Kasumi-1 (cell line): ENCODE measurements at places on chromosomes 6 and 20.

DNA sequence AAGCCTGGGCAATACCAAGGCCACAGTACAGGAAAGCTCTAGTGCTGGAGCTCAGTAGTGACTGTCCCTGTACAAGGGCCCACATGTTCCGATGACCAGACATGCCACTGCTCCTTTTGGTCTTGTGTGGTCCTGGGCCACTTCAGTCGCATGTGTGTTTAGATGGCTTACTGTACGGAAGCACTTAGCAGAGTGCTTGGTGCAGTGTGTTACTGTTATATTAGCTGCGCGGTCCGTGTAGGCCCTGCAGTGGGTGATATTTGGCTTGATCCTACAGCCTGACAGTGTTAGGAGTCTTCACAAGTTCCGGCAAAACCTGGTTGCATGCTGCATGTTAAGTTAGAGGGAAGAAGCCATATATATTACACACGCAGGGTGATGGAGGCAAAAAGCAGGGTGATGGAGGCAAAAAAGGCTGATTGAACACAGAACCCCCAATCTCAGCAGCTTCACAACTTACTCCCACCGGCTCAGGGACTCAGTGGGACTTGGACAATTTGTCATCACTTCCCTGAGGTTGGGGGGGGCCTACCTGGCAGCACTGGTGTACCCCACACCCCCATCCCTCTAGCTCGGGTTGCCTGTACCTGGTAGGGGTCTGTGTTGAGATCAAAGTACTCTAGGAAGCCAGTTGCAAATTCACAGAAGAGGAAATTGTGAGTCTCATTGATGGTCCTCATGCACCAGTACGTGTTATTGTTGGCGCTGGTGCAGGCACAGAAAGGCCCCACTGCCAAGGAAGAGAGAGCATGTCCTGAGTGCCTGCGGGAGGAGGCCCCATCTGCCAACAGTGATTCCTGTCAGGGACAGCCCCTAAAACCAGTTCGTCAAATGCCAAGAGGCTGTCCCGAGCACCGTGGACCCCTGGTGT, 122.6 kb downstream of the SULF2 start:
- no peak for DNase-seq

DNA sequence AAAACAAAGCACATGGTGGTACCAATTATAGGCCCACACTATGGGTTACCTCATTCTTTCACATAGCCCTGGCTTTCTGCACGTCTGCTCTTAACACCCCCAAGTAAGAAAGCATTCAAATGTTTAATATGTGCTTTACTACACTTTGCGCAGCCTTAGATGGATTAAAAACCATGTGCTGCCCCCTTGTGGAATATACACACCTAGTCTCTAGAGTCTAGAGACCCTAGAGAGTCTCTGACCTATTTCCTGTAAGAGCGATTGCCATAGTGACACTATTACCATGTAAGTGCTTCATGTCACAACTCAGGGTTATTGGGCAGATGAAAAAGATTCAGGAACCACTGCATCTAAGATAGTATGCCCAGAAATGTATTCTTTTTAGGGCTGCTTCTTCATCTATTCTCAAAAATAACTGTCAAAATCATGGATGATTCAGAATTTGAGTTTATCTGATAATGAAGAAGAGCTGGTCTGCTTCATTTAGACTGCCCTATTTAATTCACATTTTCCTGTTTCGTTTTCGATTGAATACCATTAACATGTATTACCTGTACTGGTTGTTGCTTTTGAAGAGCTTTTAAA, 186.3 kb downstream of the ADGB start:
- DNase-seq = peak; percentile 83

- DNase-seq = no peak
These were observed 2.1 kb downstream of the SOBP start for GRCh38 chr6:107491760-107492660.

DNA sequence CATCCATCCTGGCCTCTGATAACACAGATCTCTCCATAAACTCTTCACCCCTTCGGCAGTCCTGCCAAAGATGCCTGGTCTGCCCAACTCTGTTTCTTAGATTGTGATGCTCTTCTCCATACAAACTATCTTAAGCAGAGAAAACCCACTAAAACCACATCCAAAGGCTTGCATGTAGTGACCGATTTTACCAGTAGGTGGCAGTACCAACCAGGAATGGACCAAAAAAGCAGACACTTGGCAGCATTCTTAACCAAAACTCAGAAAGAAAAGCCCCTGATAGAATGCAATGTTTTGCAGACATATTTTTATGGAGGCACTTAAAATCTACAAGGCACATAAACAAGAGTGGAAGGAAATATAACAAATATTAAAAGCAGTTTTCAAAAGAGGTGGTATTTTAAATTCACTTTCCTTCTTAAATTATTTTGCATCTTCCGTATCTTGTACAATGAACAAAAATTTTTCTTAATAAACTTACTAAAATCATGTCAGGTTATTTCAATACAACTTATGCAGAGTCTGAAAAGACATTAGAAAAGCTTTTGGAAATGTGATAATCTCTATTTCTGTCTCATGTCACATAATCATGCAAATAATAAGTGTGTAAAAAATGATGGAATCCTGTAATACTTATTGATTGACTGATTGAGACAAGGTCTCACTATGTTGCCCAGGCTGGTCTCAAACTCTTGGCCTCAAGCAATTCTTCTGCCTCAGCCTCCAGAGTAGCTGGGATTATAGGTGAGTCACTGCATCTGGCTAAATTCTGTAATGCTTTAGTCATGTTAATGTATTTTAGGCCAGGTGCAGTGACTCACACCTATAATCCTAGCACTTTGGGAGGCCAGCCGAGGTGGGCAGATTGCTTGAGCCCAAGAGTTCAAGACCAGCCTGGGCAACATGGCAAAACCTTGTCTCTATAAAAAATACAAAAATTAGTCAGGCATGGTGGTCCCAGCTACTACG, 29.4 kb downstream of the LRP11 start:
- DNase-seq = peak; percentile 77

DNA sequence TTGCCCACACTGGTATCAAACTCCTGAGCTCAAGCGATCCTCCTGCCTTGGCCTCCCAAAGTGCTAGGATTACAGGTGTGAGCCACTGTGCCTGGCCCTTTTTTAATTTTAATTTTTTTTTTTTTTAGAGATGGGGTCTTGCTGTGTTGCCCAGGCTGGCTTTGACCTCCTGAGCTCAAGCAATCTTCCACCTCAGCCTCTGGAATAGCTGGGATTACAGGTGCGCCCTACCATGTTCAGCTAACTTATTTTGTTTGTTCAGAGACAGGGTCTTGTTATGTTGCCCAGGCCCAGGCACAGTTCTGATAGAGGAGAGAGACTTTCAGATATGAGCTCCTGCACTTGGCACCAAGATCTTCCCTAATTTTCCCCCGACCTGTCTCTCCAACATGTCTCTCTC, 8.1 kb downstream of the PSORS1C2 start:
- DNase-seq = no peak
